ENCODE measurements at places on chromosomes 6 and 20.

DNA sequence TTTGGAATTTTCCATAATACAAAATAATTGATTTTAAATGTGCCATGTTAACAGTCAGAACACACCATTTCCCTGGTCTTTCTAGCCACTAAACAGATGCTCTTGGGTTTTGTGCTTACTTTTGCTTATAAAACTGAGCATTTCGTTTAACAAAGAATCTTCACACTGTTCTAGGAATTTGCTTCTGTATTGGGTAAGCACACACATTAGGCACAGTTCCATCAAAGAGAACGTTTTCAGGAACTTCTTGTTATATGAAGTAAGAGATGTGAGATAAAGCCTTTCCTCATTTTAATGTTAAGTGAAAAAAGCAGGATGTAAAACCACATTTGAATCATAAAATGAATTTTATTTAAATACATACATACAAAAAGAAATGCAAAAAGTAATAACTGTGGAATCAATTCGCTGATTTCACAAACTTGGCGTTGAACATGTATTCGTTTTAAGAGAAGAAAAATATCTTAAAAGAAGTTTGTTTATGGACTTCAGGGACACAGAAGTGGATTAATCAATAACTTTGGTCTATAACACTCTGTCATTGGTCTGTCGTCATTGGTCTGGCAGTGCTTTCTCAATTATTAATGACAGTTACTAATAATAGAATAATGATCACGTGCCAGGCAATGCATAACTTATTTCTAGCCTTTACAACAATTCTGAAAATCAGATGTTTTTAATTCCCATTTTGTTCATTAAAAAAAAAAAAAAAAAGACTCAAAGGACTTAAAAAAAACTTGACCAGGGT, 199.9 kb upstream of the PRDM1 start:
- DNase-seq: no peak

DNA sequence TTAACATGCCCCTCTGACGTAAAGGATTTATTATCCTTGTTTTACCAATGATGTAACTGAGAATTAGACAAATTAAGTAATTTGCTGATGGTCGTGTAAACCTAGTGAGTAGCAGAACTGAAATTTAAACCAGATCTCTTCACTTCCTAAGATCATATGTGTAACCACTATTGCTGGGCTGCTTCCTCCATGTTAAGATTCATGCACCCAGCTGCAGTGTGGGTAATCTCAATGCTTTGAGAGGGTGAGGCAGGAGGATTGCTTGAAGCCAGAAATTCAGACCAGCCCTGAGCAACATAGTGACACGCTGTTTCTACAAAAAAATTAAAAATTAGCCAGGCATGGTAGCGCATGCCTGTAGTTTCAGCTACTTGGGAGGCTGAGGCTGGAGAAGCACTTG, 97.9 kb downstream of the L3MBTL3 start:
- DNase-seq: no peak

DNA sequence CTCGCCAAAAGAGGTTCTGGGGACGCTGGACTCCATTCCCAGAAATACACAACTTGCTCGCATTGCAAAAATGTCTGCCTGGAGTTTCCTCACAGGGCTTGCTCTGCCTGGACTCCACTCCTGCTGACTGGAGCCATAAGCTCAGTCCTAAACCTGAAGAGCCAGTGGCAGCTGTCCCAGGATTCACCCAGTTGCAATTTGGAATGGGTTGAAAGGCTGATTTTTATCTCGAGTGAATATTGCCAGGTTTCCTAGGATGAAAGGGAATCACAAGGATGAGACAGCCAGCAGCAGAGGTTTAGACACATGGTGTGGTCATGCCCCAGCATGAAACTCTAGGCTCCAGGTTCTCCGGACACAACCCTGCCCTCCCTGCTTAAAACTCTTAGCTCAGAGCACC, 223.3 kb downstream of the BMP7 start:
- no peak for DNase-seq

- no peak for DNase-seq
Measured at GRCh38 chr20:49865559-49865958, 49.8 kb downstream of the SPATA2 start.

- DNase-seq: no peak
Measured at GRCh38 chr6:29953001-29953441, 10.7 kb downstream of the HLA-A start.
